Stomach (tissue), 19 donors: ENCODE measurements at places on chromosomes 13 and 19. TPM values are rescaled to one million over a fixed set of nuclear protein-coding genes. Genes with fewer than 3 reads are reported as not detected.

- no peak for DNase-seq
Measured at GRCh38 chr19:15292140-15292539, 40.2 kb downstream of the BRD4 start.

Gene TPTE2
- not detected for total RNA-seq

DNA sequence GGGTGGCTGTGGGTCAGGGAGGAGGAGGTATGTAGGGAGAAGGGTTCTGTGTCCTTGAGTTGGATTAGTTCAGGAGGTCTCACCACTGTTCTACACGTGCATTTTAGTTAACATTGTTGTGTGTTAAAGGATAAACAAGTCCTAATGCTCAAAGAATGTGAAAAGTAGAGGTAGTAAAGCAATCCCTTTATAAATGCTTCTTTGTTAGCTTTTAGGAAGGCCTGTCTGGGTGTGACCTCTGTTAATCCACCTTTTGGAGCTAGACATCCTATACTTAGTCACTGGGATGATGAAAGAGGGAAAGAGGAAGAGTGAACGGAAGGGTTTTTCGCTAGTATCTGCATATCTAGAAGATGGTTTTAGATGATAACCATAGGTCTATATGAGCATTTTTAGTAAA is 42.2 kb upstream of the FLT1 start:
- no peak for DNase-seq

Gene ERCC5
- 154 TPM for total RNA-seq

GRCh38 chr19:46546194-46546896 is 50.7 kb upstream of the PNMA8B start:
- peak; percentile 89 for DNase-seq

GRCh38 chr19:29704562-29705558 is 10.2 kb downstream of the C19orf12 start:
- no peak for DNase-seq
